ENCODE measurements at places on chromosomes 12 and 14.
A peak's percentile ranks its signal among the peaks of the same experiment; 100 is the strongest.

DNA sequence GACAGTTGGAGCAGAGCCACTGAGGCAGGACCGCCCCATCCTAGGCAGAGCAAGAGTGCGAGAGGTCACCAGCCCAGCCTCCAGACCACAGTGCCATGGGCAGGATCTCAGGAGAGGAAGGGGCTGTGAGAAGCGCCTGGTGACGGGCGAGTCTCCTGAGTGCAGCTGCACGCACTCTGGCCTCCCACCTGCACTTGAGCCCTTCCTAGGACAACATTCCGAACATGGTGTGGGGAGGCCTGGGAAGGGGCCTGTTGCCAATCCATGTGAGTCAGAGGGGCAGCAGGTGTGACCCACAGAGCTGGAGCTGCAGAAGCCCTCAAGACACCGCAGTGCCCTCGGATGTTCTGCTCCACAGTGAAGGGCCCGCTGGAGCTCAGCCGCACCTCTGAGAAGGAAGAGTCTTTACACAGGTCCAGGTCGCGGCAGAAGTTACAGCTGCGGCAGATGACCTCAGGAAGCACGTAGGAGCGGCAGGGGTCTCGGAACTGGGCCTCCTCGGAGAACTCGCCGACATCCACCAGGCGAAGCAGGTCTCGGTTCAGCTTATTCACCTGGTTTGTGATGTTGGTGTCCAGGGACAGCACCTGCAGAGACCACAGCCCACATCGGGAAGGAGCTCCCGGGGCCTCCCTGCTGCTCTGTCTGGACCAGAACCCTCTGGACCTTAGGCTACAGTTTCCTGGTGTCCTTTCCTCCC is 7.3 kb downstream of the P2RX2 start:
- DNase-seq = no peak

DNA sequence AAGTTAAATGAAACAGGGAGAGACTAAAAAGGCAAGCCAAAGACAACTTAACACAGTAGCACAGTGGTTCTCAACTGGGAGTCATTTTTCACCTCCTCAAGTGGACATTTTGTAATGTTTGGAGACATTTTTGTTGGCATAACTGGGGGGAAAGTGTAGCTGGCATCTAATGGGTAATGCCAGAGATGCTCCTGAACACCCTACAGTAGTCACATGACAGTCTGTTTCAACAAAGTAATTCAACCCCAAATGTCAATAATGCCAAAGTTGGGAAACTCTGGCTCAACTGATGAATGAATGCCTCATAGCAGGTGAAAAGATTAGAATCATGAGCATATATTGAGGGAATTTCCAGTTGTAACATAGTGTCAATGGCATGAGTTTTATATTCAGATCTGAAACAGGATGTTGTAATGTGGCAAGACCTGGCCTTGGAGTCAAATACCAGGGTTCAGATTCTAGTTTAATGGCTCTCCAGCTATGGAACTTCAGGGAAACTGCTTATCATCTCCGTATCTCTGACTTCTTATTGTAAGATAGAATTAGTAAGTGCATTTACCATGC is 2.4 kb upstream of the OR4K5 start:
- DNase-seq = no peak

GRCh38 chr12:131603939-131604795 is 106.7 kb upstream of the SFSWAP start:
- no peak for DNase-seq

GRCh38 chr14:85461432-85462133 is 68.4 kb upstream of the FLRT2 start:
- no peak for DNase-seq

- DNase-seq = no peak
Measured at GRCh38 chr12:65389436-65389835, 111.0 kb downstream of the MSRB3 start.

DNA sequence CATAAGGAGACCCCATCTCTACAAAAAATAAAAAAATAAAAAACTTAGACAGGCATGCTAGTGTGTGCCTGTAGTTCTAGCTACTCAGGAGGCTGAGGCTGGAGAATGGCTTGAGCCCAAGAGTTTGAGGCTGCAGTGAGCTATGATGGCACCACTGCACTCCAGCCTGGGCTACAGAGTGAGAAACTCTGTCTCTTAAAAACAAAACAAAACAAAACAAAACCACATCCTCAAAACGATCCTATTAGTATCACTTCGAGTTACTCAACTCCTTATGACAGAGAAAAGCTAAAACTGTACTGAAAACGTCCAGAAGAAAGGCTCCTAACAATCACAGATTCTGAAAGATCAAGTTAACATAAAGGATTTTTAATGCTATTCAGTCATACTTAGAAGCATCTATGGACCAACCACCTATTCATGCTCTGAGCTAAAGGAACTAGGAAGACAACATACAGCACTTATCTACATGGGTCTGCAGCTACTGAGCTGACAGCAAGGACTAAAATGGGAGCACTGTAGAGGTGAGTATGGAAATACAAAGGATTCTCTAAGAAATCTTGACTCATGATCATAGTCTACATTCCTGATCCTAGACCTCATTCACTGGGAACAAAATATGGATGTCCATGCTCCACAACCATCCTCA is 75.3 kb upstream of the DUSP6 start:
- DNase-seq = no peak

DNA sequence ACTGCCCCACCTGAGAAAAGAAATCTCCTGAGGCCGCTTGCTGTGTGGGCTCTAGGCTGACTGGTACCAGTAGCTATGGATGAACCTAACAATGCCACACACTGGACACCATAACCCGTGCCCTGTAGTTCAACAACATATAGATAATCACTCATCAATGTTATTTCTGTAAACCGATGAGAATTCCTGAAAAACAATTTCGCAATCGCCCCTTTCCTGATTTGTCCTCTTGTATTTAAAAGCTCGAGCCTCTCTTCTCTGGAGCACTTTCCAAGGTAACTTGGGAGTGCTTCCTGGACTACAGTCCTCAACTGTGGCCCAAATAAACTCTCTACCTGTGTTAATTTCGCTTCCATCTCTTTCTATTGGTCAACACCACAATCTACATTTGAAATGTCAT is 26.1 kb upstream of the PPP2R5C start:
- no peak for DNase-seq

GRCh38 chr12:75115748-75116147 is 93.9 kb downstream of the KCNC2 start:
- DNase-seq = no peak

- peak; percentile 53 for DNase-seq
Measured at GRCh38 chr14:87615822-87616679, 376.9 kb downstream of the GALC start.

DNA sequence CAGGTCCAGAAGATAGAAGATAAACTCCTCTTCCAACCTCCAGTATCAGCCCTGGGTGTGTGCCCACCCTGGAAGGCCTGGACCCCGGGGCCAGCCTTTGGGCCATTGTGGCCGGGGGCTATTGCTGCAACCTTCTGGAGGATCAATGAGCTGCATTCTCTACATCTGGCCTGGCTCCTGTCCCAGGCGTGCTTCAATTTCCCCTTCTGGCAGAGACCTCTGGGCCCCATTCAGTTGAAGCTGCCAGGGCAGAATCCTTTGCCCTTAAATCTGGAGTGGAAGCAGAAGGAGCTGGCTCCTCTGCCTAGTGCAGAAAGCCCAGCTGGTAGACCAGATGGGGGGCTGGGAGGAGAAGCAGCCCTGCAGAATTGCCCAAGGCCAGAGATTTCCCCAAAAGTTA is 10.0 kb downstream of the NYNRIN start:
- DNase-seq = no peak

DNA sequence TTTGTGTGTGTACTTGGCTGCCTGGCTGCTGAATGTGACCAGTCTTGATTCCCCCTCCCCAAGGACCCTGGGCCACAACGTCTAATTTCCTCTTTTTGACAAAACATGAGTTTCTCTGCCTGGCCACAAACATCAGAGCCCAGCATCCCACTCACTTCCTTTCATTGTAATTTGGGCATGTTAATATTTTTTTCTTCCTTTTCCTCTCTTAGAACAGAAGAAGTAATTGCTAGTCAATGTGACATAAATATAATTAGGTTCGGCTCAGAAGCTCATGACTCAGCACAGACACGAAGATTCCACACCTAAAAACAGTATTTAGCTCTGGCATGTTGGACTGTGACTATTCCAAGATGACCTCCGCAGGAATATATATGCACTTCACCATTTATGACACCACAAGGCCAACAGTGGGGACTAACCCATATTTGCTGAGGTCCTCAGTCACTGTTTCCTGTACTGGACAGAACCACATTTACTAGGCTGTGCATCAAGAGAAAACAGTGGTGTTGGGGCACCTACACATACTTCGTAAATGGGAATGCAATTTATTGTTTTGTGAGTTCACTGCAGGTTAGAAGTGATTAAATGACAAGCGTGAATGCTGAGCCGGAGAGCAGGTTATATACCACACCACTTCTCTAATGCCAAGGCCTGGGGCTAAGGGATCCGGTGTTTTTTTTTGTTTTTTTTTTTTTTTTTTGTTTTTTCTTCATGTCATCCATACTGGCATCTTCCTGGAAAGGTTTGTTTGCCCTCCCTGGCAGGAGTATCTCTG is 4.2 kb downstream of the GSG1 start:
- DNase-seq = no peak

DNA sequence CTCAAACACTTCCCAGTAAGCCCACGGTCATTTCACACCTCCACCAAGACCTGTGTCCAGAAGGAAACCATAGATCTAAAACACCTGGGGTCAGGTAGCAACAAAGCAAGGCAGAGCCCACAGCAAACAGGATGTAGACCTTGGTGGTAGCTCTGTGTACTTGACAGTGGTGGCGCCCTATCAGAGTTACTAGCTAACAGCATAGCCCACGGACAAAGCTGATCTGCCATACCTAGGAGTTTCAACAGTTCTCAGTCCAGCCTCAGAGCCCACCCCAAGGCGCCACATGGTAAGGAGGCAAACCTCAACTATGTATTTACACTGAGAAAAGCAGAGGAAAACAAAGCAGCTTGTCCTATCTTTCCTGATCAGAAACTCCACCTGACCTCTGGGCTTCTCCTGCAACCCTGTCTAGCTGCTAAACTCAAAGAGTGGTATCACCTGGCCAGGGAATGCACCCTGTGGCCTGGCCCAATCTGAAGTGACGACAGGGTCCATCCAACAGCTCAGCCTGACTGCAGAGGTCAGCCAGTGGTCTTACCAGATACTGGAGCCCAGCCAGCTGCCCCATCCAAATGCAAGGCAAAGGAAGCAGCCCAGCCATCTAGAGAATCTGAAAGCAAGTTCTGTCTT is 46.3 kb downstream of the STON2 start:
- no peak for DNase-seq

GRCh38 chr12:58420503-58420902 is 479.1 kb downstream of the ATP23 start:
- no peak for DNase-seq

- DNase-seq = no peak
Measured at GRCh38 chr12:94248582-94248981, 100.2 kb downstream of the PLXNC1 start.

DNA sequence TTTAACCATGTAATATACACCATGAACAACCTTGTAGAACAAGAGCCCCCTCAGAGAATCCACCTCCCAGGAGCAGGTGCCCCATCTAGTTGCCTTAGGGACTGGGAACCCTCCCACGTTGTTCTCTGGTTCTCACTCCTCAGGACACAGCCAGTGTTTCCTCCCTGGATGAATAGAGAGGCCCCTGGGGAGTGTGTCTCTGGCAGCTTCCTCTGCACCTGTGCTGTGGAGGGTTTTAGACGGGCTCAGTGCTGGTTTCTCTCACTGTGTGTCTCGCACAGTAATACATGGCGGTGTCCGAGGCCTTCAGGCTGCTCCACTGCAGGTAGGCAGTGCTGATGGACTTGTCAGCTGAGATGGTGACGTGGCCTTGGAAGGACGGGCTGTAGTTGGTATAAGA is 581.3 kb downstream of the TMEM121 start:
- no peak for DNase-seq

DNA sequence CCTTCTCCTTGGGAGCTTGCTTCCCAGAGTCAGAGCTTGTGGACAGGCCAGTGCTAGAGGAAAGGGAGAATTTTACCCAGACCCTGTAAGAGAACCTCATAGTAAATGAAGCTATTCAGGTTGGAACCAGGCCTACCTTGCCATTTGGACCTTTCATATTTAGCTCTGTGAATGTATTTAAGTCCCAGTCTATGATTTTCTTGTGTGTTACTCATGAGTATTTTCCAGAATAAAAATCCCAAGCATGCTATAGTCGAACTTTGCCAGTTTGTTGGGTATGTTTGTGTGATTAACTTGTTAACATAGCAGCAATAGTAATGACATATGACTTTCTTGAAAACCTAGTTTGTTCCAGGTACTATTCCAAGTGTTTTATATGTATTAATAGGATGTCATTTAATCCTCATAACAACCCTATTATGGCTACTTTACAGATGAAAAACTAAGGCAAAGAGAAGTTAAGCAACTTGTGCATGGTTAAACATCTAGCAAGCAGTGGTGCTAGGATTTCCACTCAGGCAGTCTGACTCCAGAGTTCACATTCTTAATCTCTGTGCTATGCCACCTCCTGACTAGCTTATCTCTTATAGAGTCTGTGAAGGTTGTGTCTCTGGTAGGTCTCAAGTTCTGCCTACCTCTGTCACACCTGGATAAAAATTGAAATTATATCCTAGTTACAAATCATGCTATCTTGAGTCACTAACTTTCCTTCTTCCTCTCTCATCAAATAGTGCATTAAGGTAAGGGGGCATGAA is 47.9 kb upstream of the GARIN2 start:
- no peak for DNase-seq

GRCh38 chr12:67415473-67415872 is 146.3 kb downstream of the CAND1 start:
- DNase-seq = peak; percentile 20

DNA sequence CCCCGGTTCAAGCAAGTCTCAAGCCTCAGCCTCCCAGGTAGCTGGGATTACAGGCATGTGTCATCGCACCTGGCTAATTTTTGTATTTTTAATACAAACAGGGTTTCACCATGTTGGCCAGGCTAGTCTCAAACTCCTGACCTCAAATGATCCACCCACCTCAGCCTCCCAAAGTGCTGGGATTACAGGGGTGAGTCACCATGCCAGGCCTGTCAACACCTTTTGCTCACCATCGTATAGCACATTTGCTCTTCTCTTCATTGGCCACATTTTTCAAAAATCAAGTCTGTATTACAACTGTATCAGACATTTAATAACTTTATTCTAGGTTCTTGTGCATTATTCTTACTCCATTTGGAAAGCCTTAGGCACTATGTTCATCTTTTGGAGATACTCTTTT is 50.3 kb downstream of the BCAT1 start:
- no peak for DNase-seq
